ENCODE measurements at places on chromosomes 4 and X.

DNA sequence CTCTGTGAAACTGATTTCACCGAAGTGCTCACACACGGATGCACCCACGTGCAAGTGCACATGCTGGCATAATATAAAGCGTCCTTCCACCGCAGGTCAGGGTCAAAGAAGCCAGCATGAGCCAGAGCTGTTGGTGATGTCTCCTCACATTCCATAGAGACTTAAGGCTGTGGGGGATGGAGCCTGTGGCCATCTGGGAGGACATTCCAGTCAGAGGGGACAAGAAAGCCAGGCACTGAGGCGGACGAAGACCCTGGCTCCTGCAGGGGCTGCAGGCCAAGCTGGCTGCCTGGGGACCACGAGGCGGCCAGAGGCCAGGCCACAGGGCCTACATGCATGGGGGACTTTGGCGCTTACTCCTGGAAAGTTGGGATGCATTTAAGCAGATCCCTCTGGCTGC, 7.7 kb downstream of the RNF212 start:
- DNase-seq = no peak

GRCh38 chr4:169485791-169486742, 126.3 kb downstream of the NEK1 start:
- DNase-seq = no peak

DNA sequence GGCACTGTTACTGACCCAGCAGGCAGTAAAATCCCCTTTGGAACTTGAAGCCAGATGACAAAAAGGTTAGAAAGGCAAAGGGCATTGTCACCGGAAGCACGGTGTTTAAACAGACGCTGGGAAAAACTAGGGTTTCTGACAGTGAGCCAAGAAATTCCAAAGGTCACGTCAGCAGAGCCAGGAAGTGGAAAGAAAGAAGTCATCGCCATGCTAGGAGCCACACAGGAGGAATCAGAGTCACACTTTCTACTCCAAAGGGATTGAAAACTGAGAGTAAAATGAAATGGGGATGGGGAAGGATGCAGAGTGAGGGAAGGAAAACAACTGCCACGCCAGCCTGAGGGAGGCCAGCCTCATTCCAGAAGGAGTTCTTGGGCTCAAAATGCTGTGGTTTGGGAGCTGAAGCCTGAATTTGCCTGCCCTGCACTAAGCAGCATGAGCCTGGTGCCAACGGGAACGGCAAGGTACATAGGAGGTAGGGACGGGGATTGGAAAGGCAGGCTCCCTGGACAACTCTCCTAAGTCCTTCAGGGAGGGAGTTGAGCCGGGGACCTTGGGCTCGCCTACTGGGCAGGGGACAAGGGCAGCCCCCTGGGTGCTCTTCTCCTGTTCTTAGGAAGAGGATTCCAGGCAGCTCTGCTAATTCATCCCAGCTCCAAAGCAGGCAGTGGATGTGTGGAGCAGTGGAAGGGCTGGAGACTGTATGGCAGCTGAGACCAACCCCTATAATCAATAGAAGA, 66.8 kb downstream of the SOWAHB start:
- DNase-seq = peak; percentile 22

GRCh38 chrX:119497185-119497584, 28.9 kb downstream of the SLC25A5 start:
- no peak for DNase-seq

DNA sequence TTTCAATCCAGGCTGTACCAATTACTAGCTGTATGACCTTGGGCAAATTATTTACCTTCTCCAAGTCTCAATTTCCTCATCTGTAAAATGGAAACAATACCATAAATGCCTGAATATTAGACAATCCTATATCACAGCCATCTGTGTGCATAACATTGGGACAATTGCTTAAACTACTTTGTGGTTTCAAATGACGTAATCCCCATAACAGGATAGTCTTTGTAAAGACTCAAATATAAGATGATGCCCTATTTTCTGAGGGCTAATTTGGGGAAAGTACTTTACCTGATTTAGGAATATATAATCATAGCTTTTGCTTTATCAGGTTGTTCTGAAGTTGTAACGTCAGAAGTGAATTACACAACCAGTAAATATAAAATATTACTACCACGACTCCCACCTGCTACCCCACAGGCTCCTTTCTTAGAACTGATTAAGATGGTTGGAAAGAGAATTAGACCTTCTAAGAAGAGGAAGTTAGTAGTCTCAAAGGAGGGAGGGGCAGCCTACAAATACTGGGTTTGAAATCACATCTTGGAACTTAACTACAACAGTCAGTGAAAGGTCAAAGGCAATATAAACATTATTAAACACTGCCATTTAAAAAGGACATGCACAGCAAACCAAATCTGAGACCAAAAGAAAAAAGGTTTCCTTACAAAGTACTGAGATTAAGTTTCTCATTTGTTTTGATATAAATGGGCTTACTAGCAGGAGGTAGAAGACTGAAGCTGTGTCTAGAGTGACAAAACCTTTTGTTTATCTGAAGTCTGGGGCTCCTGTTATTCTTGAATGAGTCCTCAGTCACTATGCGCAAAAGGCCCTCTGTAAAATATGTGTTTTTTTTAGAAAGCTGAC, 215.0 kb downstream of the SCFD2 start:
- no peak for DNase-seq

- no peak for DNase-seq
Observed at GRCh38 chrX:126265116-126265515, 99.0 kb upstream of the DCAF12L2 start.
